ENCODE measurements at places on chromosomes 5 and 9.
A peak's percentile ranks its signal among the peaks of the same experiment; 100 is the strongest.

GRCh38 chr5:133420440-133421301 lies 191.7 kb downstream of the FSTL4 start:
- DNase-seq: no peak

DNA sequence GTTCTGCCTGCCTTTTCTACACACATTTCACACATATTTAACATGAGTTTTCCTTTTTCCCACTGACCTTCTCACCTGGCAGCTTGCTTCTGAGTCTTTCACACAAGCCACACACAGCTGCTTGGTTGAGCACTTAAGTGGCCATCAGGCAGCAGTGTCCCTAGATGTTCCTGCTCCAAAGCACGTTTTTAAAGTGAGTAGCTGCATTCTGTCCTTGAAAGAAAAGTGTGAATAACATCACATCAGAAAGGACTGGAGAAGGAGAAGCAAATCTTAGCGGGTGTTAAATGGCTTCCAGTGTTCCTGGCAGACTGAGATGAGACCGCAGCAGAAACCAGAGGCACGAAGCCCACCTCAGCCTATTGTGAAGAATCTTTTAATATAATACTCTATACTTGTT lies 209.2 kb upstream of the IRX4 start:
- no peak for DNase-seq

DNA sequence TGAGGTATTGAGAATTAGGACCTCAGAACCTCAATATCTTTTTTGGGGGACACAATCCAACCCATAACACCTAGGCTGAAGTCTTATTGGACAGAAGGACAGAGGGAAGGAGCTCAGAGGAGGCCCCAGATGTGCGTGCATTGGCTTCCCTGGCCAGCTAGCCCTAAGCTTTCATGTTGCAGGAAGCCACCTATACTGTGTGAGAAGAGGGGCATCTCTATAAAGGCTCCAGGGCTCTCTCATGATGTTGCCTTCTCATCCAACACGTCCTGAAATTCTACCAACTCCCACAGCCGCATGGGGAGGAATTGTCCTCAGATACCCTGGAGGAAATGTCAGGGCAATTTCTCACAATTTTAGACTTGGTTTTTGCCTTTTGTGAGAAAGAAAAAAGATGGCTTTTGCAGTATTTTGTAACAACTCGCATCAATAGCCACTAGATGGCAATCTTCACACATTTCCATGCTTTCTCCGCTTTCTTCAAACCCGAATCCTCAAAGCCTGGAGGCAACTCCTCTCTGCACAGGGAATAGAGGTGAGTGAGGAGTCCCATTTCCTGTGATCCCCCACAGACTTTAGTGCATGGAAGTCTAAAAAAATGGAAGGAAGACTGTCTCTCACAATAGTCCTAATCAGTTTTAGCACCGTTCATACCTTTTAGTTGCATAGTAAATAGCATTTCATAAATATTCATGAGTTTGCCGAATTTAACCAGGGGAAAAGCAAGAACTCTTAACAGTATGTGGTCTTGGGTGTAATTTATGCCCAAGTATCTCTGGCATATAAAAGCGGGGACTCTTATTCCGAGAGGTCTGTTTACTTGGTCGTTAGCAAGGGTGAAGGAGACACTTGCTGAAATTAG lies 7.4 kb upstream of the PPP3R2 start:
- DNase-seq: peak; percentile 75

- DNase-seq: peak; percentile 3
Observed at GRCh38 chr9:73200694-73201452, 49.2 kb downstream of the ANXA1 start.

DNA sequence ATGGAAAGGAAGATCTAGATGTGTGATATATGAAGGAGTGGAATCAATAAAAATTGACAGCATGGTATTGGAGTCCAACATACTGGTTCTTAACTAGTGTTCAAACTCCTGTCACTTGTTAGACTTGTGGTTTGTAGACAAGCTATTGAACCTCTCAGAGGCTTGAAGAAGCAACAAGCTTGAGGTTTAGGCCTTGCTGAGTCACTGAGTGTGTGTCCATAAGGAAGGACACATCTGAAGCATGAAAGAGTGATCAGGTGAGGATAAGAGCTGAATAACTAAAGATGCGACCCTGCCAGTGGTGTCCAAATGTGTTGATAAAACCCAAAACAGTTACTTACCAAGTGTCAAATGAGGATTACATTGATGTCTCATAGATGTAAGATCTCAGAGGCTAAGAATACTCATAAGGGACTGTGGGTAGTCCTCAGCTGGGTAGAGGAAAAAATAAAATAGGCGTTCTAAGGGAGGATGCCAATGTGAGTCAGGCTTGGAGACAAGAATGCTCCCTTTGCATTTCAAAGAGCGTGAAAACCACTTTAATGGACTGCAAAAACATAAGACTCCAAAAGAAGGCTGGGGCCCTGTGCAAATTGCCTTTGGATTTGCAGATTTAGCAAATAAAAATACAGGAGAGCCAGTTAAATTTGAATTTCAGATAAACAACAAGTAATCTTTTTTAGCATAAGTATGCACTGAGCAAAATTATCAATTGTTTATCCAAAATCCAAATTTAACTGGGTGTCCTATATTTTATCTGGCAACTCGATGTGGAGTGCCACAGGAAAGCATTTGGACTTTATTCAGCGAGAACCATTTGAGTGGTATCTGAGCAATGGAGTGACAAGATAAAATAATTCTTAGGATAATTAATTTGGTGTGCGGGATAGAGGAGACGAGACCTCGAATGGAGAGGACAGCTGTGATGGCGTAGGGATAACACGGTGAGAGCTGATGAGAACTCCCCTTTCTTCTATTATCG lies 757.3 kb upstream of the WWC1 start:
- DNase-seq: no peak

DNA sequence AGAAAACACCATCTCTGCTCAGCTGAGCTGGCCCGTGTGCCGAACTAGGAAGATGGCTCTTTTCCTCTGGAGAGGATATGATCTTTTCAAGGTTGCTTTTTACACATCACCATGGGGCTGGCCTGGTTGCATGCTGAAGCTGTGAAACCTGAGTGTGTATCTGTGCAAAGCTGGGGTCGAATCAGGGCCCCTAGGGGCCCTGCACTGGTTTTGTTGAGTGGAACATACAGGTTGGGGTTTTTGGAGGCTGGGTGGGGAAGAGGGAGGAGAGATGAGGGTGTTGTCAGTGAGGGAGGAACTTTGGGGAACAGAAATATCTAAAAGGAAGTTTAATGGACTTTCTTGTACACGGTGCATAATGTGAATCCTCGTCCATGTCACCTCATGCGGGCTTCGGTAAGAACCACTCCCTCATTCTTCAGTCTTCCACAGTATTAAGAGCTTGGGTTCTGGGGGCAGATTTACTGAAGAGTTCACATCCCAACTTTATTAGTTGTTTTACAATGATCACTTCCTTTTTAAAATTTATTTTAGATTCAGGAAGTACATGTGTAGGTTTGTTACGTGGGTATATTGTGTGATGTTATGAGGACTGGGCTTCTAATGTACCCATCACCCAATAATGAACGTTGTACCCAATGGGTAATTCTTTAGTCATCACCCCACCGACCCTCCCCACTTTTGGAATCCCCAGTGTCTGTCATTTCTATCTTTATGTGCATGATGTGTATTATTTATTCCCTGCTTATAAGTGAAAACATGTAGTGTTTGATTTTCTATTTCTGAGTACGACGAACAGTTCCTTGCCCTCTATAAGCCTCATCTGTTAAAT lies 238.2 kb downstream of the NR3C1 start:
- no peak for DNase-seq

GRCh38 chr5:35026941-35027340 lies 20.8 kb downstream of the AGXT2 start:
- DNase-seq: no peak

GRCh38 chr5:148042881-148043280 lies 20.9 kb upstream of the SPINK5 start:
- no peak for DNase-seq

GRCh38 chr9:36282275-36282674 lies 24.0 kb upstream of the GNE start:
- DNase-seq: no peak
